ENCODE measurements at places on chromosomes 2 and 18.

DNA sequence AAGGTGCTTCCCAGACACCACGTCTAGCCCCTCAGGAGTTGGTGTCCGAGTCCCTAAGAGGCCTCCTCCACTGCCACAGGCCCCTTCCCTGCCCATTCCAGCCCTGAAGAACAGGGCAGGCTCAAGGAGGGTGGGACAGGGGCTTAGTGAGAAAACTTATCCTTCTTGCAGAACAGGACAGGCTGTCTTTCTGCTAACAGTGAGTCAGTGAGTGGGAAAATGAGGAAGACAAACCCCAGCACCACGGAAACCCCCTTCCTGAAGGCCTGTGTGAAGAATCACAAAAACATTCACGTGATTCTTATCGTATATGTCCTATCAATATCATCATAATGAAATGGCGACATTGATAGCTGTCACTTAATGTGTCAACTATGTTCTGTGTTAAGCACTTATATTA is 9.8 kb downstream of the FZD7 start:
- peaks cover 89% of the 10 kb centered on the region for H3K27me3 ChIP-seq
- no peak for DNase-seq
- H3K4me1 ChIP-seq, result peaks cover 5% of the 10 kb centered on the region
- H3K27ac ChIP-seq, result no peak overlapping the region

DNA sequence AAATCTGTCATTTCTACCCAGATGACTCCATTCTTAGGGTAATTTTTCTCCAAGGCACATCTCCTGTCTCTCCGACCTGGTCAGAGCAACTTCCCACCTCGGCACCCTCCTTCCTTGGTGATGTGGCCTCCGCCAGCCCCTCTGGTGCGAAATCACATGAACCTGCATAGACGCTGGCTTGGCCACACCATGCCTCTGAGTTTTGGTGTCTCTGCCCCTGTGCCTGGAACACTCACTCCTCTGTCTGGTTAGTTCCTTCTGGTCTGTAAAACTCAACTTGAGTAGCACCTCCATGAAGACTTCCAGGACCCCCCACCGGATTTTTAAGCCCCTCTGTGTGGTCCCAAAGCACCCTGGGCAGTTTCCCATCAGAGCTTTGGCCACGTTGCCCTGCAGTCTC is 83.2 kb upstream of the OTOS start:
- H3K27ac ChIP-seq, result no peak overlapping the region
- H3K36me3 ChIP-seq, result no peaks in the 10 kb centered on the region
- H3K4me1 ChIP-seq, result no peaks in the 10 kb centered on the region
- no peak for DNase-seq
- H3K27me3 ChIP-seq, result peaks cover 58% of the 10 kb centered on the region

GRCh38 chr2:187372213-187372612 is 75.8 kb downstream of the CALCRL start:
- DNase-seq, result no peak
- no peaks in the 10 kb centered on the region for H3K4me1 ChIP-seq
- no peaks in the 10 kb centered on the region for H3K27me3 ChIP-seq

GRCh38 chr18:24397694-24398368 is at the start of gene OSBPL1A:
Gene OSBPL1A, minus strand, starts transcription at chr18:24397824. Its CDS starts 20,291 bp downstream, at chr18:24377533.
- peak; percentile 43 for DNase-seq
- H3K27ac ChIP-seq, result no peak within 1 kb of the TSS
- peaks cover 7% of the 10 kb centered on the region for H3K27me3 ChIP-seq
- H3K4me1 ChIP-seq, result peaks cover 5% of the 10 kb centered on the region

- no peak overlapping the region for H3K4me3 ChIP-seq
- H3K27me3 ChIP-seq, result no peaks in the 10 kb centered on the region
- H3K27ac ChIP-seq, result no peak overlapping the region
- H3K4me1 ChIP-seq, result peaks cover 20% of the 10 kb centered on the region
- no peak for DNase-seq
Observed at GRCh38 chr2:190867212-190867611, 13.4 kb upstream of the GLS start.

DNA sequence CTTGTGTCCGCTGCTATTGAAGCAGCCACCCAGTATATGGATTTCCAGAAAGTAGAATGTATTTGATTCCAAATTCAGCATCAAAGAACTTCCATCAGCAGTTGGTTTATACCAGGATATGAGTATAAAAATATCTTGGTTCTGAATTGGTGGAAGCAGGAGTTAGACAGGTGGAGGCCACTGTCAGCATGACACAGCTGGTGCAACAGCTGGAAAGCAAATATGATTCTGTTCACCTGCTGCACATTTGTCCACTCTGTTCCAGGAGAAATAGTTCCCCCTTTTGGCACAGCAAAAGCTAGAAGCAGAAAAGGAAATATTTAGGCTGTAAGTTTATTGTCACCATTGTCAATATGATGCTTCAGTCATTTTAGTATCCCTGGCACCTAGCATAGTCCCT is 41.2 kb downstream of the KIAA2012 start:
- DNase-seq, result no peak
- no peak overlapping the region for H3K27ac ChIP-seq
- H3K27me3 ChIP-seq, result peaks cover 70% of the 10 kb centered on the region
- H3K36me3 ChIP-seq, result no peaks in the 10 kb centered on the region
- H3K4me3 ChIP-seq, result no peak overlapping the region

GRCh38 chr2:188978291-188979081 is 4.3 kb downstream of the COL3A1 start:
- no peak for DNase-seq
- no peaks in the 10 kb centered on the region for H3K27me3 ChIP-seq
- no peaks in the 10 kb centered on the region for H3K4me1 ChIP-seq
- no peak overlapping the region for H3K4me3 ChIP-seq

DNA sequence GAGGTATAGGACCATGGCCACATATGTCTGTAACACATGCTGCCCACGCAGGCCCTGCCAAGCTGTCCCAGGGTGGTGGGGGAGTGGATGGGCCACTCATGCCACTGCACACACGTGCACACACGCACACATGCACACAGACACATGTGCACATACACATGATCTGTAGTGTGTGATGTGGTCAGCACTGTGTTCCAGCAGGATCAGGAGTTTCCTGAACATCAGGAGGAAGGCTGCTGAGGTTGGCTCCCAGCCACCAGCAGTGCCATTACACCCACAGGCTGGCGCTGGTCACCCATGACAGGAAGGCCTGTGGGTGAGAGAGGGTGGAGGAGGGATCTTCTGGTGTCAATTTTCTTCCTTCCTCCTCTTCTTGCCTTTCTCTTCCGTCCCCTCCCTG is 44.7 kb downstream of the POMC start:
- no peak overlapping the region for H3K27ac ChIP-seq
- no peaks in the 10 kb centered on the region for H3K36me3 ChIP-seq
- no peak overlapping the region for H3K4me3 ChIP-seq
- H3K4me1 ChIP-seq, result no peaks in the 10 kb centered on the region

GRCh38 chr2:26033270-26033817 is 540 bp upstream of the RAB10 start:
- H3K36me3 ChIP-seq, result peaks cover 29% of the 10 kb centered on the region
- no peaks in the 10 kb centered on the region for H3K27me3 ChIP-seq
- DNase-seq, result no peak
- peak overlapping the region; percentile 87 for H3K4me3 ChIP-seq
- peak overlapping the region; percentile 84 for H3K27ac ChIP-seq
- peaks cover 43% of the 10 kb centered on the region for H3K4me1 ChIP-seq

GRCh38 chr2:138276339-138276738 is 225.2 kb upstream of the SPOPL start:
- no peaks in the 10 kb centered on the region for H3K4me1 ChIP-seq
- no peak overlapping the region for H3K4me3 ChIP-seq
- DNase-seq, result no peak
- H3K27me3 ChIP-seq, result no peaks in the 10 kb centered on the region
- peaks cover 3% of the 10 kb centered on the region for H3K36me3 ChIP-seq

- peaks cover 23% of the 10 kb centered on the region for H3K4me1 ChIP-seq
- H3K36me3 ChIP-seq, result no peaks in the 10 kb centered on the region
- H3K27ac ChIP-seq, result no peak overlapping the region
Observed at GRCh38 chr18:8808001-8808400, 102.6 kb downstream of the MTCL1 start.

DNA sequence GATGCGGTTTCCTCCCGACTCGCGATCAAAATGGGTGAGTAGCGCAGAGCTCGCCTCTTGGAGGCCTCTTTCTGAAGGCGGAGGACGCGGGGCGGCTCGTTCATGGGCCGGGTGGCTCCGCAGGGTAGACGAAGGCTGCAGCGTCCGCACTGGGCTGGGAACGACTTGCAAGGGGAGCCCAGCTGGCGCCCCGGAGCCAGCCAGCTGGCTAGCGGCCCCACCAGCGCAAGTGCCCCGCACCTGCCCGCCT is 328 bp upstream of the PASK start:
- H3K27me3 ChIP-seq, result no peaks in the 10 kb centered on the region
- H3K4me3 ChIP-seq, result peak overlapping the region; percentile 90
- DNase-seq, result no peak
- peaks cover 38% of the 10 kb centered on the region for H3K4me1 ChIP-seq
- H3K36me3 ChIP-seq, result peaks cover 22% of the 10 kb centered on the region

DNA sequence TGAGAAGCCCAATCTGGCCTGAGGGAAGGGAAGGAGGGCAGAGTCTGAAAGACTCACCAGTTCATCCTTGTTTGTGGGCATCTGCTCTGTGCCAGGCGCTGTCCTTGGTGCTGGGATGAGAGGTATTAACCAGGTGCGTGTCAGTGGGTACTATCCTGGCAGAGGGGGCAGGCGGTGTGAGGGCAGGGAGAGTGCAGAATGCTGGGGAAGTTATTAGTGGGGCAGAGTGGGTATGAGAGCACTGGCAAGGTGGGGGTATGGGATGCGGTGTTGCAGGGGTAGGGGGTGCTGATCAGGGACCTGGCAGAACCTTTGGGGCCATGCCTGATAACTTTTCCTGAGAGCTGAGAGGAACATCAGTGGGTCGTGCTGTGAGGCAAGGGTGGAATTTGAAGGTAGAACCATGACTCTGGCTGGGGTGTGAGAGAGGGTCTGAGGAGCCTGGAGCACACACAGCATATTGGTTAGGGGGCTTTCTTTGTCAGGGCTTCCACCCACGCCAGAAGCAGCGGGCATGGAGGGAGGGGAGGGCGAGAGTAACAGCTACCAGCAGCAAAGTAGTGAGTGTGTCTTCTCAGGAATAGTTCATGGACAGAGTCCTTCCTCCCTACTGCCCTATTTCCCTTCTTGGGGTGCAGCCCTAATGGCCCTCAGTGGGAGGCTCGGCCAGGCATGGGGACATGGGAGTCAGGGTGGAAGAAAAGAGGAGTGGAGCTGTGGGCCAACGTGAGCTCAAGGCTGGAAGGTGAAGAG is 290.7 kb downstream of the CYP26B1 start:
- no peaks in the 10 kb centered on the region for H3K36me3 ChIP-seq
- H3K27ac ChIP-seq, result no peak overlapping the region
- H3K27me3 ChIP-seq, result peaks cover 22% of the 10 kb centered on the region

GRCh38 chr2:54735636-54736035 is 12.2 kb downstream of the EML6 start:
- H3K27ac ChIP-seq, result no peak overlapping the region
- peaks cover 3% of the 10 kb centered on the region for H3K27me3 ChIP-seq
- H3K4me1 ChIP-seq, result no peaks in the 10 kb centered on the region
- no peak for DNase-seq
- no peak overlapping the region for H3K4me3 ChIP-seq
- no peaks in the 10 kb centered on the region for H3K36me3 ChIP-seq

GRCh38 chr2:193276560-193276959 is 1081.8 kb upstream of the TMEFF2 start:
- no peaks in the 10 kb centered on the region for H3K36me3 ChIP-seq
- H3K4me1 ChIP-seq, result no peaks in the 10 kb centered on the region
- H3K27ac ChIP-seq, result no peak overlapping the region
- no peaks in the 10 kb centered on the region for H3K27me3 ChIP-seq
- DNase-seq, result no peak

GRCh38 chr18:74626049-74626874 is 28.6 kb downstream of the ZNF407 start:
- no peak overlapping the region for H3K27ac ChIP-seq
- H3K27me3 ChIP-seq, result no peaks in the 10 kb centered on the region
- peaks cover 4% of the 10 kb centered on the region for H3K36me3 ChIP-seq
- peaks cover 16% of the 10 kb centered on the region for H3K4me1 ChIP-seq
- DNase-seq, result no peak
- H3K4me3 ChIP-seq, result no peak overlapping the region

DNA sequence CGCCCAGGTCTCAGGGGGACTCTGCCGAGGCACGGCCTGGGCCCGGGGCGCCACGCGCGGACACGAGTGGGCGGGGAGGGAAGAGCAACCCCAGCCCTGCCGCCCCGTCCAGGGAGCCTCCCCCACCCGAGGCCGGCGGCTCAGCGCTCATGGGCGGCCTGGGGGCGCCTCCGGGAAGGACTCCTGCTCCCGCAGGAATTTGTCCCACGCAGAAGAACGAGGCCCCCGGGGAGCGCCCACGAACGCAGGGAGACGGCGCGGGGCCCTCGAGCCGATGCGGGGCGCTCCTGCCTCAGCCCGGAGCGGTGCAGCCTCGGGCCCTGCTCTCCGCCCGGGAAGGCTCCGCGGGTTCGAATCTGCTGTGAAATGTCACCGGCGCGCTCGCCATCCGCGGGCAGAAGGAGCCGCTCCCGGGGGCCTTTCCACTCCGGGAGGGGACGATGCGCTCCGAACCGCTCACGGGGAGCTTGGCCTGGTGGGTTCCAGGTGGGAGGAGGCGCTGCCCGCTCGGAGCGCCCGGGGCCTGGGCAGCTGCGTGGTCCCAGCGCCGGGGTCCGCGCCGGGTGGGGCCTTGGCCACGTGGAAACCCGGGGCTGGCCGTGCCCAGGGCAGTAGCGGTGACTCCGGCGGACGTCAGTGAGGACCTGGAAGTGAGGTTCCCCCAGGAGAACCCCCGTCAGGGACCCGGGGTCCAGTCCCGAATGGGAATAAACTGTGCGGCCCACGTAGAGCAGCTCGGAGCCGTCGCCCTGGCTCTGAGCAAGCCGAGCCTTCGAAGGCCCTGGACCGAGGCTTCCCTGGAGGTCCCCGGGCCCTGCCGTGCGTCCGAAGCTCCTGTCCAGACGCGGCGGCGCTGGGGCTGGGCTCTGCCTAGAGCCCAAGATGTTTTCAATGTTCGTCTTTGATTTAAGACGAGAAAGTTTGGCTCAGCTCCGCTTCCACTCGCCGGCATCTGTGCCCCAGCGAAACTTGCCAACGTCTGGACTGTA is 41.4 kb upstream of the CTDP1 start:
- no peaks in the 10 kb centered on the region for H3K4me1 ChIP-seq
- no peak overlapping the region for H3K27ac ChIP-seq
- H3K4me3 ChIP-seq, result no peak overlapping the region
- H3K36me3 ChIP-seq, result peaks cover 3% of the 10 kb centered on the region
- H3K27me3 ChIP-seq, result peaks cover 12% of the 10 kb centered on the region

- no peaks in the 10 kb centered on the region for H3K4me1 ChIP-seq
- DNase-seq, result no peak
- H3K27me3 ChIP-seq, result no peaks in the 10 kb centered on the region
- no peaks in the 10 kb centered on the region for H3K36me3 ChIP-seq
Observed at GRCh38 chr2:76197842-76198448, 487.2 kb upstream of the GCFC2 start.

- no peaks in the 10 kb centered on the region for H3K4me1 ChIP-seq
- H3K4me3 ChIP-seq, result no peak overlapping the region
- no peaks in the 10 kb centered on the region for H3K27me3 ChIP-seq
- H3K36me3 ChIP-seq, result no peaks in the 10 kb centered on the region
Observed at GRCh38 chr18:44320619-44321460, 359.8 kb upstream of the SETBP1 start.
